ENCODE measurements at places on chromosomes 7 and 10. TPM values are rescaled to one million over a fixed set of nuclear protein-coding genes. Genes with fewer than 3 reads are reported as not detected.

DNA sequence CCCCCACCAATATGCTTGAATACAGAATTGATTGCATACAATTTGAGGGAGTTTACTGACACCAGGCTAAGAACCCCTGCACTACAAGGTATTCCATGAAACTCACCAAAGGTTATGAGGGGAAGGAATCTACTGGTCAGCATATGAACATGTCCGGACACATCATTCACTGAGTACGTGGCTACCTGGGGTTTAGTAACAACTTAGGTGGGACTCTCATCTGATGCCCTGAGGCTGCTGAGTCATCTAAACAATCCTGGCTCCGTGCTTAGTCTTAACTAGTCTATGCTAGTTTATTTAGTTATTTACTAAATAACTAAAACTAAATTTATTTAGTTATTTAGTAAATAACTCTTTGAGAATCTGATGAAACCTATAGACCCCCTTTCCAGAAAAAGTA lies 11.3 kb downstream of the PI4K2A start:
- no peak for DNase-seq

DNA sequence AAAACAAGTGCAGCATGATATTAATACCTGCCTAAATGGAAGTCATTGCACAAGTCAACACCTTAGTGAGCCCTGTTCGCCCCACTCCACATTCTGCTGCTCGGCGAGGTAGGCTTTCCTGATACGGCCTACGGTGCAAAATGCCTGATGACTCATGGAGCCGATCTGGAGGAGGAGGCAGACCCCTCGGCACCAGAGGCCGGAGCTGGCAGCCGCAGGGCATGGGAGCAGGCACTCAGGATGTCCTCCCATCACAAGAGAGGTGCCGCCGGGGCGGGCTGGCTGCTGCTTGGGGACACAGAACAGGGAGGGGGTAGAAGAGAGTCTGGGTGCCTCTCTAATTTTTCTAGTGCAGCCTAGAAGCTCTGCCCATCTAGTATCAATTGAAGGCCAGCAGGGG lies 418.5 kb upstream of the MGMT start:
- DNase-seq, result no peak

DNA sequence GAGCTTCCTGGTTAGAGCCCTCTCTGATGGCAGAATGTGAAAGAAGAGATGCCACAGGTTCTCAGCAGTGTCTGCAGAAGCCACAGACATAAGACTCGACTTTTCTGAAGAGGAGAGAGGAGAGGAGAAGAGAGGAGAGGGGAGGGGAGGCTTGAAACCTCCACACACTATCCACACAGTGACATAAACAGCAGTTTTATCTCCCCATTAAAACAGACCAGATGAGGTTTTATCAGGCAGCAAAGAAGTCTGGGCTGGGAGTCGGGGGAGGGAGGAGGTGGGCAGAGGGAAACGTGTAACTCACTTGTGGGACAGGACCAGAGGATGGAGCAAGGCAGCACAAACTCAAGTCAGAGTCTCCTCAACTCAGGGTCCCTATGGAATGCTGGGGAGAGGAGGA lies 76.5 kb downstream of the XPNPEP1 start:
- DNase-seq, result no peak

KCNK18 gene
- not detected for total RNA-seq

RBP4 gene
- total RNA-seq, result not detected

DNA sequence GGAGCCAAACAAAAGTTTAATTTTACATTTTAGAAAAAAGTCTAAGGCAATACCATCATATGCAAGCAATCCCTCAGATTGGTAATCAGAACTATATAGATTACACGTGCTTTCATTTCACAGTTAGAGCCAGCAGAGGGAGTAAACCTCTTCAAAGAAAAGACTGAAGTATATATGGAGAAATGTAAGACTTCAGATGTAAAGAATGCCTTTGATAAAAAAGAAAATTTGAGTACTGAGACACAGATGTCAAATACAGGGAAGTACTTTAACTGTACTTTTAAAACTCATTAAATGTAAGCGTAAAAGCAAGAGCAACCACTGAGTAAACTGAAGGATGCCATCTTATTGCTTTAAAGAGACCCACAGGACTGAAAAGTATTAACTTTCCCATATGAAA lies 101.4 kb upstream of the FAM133B start:
- no peak for DNase-seq

- no peak for DNase-seq
These were observed 290.6 kb upstream of the PHYHIPL start for GRCh38 chr10:58885686-58886345.

AQP1 gene
- 0.11 TPM for total RNA-seq

ADAM12 gene
- 0.32 TPM for total RNA-seq

ARHGAP12 gene
- total RNA-seq, result 4.8 TPM

DNA sequence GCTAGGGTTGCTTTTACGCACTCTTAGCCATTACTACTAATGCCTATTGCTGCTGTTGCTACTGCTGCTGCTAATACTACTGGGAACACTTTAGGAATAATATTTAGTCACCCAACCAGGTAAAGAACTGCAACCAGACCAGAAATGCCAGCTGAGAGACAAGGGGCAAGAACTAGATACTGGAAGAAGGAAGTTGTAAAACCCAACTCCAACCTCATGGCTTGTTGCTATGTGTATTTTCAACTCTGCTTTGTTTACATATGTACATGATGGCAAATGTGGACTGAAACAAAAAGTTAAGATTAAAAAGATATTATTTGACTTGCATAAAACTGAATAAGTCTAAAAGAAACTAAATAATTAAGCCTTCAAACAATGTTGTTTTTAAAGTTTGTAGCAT lies 177.7 kb downstream of the GNAT3 start:
- no peak for DNase-seq

DNA sequence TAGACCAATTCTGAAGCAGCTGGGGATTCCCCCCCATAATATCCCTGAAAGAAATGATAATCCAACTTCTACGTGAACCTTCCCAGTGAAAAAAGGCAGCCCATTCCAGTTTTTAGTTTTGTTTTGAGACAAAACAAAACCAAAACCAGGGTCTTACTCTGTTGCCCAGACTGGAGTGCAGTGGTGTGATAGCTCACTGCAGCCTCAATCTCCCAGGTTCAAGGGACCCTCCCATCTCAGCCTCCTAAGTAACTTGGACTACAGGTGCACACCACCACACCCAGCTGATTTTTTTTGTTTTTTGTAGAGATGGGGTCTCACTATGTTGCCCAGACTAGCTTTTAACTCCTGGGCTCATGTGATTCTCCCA lies 12.5 kb upstream of the ARPC1A start:
- no peak for DNase-seq

- DNase-seq, result peak; percentile 66
These were observed 55.5 kb downstream of the SYPL1 start for GRCh38 chr7:106056513-106057203.

PLOD3 gene
- total RNA-seq, result 44.7 TPM

DNA sequence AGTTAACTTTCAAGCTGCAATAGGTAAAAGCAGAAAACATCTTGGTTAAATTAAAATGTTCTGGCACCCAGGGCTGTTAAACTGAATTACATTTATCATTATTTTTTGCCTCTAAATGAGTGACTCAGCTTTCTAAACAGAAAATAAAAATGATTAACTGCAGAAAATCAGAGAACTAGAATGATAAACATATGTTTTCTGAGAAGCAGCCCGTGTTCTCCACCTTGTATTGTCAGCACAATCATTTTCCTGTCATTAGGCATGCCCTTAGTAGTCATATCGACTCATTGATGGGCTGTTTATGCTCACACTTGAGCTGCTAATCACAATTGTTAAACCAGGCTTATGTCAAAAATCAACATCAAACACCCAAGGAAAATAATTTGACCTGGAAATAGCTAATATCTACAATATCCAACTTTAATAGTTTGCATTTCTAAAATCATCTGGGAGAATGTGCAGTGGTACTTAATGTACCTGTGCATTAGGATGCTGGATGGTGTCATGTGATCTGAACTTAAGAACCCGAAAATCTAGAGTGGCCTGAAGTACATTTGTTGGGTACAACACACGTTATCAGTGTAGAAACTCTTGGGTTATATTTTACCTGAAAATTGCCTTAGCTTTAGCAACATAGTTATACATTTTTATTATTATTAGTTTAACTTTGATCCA lies 2.3 kb downstream of the MDFIC start:
- no peak for DNase-seq

GRCh38 chr7:15937571-15937970 lies 251.1 kb upstream of the MEOX2 start:
- DNase-seq, result no peak

GRCh38 chr7:157516311-157516710 lies 179.5 kb downstream of the DNAJB6 start:
- DNase-seq, result no peak

DNA sequence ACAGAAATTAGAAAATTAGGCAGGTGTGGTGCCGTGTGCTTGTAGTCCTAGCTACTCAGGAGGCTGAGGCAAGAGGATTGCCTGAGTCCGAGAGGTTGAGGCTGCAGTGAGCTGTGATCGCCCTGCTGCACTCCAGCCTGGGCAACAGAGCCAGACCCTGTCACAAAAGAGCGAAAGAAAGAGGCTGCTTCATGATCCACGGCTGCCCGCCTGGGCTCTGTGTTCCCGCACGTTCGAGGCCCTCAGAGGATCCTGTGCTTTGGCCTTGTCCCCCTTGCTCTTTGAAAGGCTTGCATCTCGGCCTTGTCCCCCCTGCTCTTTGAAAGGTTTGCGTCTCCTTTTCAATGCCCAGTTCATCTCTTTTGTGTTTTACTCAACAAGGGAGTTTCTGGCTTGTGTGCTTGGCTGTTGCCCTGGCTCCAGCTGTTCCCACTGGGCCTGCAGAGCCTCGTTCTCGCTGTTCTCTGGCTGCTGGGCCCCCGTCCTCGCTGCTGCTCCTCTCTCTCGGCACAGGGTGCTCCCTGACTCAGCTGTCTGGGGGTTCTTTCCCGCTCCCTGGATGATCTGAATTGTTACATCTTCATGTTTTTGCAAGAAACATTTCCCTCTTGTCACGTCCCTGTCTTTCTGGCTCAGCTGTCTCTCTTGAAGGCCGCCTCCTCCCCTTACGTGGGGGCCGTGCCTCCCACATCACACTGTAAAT lies 45.1 kb upstream of the INPP5A start:
- no peak for DNase-seq

DNA sequence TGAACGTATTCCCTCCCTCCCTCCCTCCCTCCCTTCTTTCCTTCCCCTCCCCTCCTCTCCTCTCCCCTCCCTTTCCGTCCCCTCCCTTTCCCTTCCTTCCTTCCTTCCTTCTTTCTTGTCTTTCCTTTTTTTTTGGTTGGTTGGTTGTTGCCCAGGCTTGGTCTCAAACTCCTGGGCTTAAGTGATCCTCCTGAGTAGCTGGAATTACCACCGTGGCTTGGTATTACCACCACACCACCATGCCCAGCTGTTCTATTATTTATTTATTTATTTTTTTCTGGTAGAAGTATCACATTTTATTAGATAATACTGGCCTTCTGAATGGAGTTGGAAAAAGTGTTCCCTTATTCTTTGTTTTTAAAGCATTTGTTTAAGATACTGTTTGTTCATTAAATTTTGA lies 95.9 kb downstream of the PHF14 start:
- DNase-seq, result no peak

GRCh38 chr7:140672382-140673062 lies at the start of gene ADCK2:
Gene ADCK2 (plus strand): TSS chr7:140672945. CDS start chr7:140673331, 386 bp downstream.
- DNase-seq, result peak; percentile 61

GRCh38 chr10:72461085-72461484 lies 106.4 kb upstream of the DNAJB12 start:
- DNase-seq, result no peak

- DNase-seq, result no peak
These were observed 136.3 kb downstream of the SORCS1 start for GRCh38 chr10:107028236-107028635.

PRLHR gene
- not detected for total RNA-seq

DNA sequence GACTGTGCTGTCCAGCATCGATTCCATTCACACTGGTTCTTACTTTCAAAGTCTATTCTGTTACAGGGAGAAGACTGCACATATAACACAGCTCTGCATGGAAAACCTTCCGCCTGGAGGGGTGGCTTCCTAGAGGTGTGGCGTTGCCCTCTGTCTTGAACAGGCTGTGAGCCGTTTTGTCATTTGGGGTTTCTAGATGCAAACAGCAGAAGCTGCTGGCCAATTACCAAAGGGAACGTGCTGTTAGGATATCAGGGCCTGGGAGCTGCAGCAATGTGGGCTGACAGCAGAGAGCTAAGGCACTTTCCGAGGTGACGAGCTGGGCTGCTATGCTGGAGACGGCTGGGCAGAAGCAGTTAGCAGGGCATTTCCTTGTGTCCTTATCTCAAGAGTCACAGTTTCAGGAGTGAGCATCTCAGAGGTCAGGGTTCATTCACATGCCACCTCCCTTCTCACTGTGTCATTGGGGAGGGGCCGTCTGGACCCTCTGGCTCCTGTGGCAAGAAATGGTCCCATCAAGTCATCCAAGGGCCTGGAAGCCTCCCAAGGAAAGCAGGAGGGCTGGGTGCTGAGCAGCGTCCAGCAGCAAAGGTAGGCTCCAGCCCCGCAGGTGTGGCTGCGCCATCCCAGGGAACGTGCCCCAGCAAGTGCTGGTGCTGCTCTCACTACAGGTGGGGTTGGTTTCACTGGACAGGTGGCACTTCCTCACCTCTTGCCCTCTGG lies 106.5 kb downstream of the WDR37 start:
- peak; percentile 45 for DNase-seq

DNA sequence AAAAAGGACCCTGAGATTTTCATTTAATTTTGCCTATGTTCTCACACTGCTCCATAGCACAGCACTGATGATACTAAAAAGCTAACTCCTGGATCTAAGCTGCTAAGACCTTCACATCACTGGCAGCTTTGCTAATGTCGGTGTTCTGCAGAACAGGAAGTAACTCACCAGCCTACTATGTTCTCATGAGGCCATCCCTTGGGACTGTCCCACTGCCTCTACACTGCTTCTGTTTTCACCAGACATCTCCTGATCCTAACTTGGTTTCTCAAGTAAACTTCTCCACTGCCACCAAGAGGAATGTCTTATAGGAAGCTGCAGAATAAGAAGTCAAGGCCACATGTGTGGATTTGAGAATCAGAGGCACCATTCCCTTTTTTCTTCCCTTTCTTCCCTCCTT lies 15.1 kb downstream of the HTR7 start:
- no peak for DNase-seq

- DNase-seq, result no peak
These were observed 422.2 kb downstream of the PHTF2 start for GRCh38 chr7:78220754-78221153.

GIMAP6 gene
- 43.2 TPM for total RNA-seq

- DNase-seq, result no peak
These were observed 479.1 kb upstream of the ZMIZ1 start for GRCh38 chr10:78589687-78590086.

DNA sequence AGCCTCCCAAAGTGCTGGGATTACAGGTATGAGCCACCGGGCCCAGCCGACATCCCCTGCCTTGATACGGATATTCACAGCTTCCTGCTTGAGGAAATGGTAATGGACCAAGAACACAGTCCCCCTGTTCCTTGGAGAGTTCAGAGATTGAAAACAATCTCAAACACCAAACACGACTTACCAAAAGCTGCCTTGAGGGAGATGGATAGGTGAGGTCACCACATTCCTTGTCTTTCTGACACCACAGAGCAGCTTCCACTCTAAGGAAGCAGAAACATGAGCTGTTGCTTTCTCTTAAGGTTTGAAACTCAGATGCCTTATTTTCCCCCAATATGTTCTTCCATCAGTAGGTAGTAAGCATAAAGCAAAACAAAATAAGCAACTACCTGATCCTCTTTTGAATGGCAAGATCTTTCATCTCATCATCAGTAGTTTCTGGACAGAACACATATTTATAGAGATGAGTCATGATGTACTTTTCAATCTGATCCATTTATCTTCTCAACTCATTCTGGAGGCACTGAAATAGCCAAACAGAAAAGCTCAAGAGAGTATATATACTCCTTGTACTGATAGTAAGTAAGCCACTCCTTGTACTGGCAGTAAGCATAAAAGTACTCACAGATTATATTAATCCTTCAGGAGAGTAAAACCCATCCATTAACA lies 199.1 kb upstream of the KCTD7 start:
- DNase-seq, result no peak

Data from activated naive CD4-positive, alpha-beta T cell treated with anti-CD3 and anti-CD28 coated beads, Interleukin-2, amount 50 U/mL, for 72 hours (primary cell).